Heart right ventricle (tissue), 16 donors: ENCODE measurements at places on chromosomes 1 and 21. TPM values are rescaled to one million over a fixed set of nuclear protein-coding genes. Genes with fewer than 3 reads are reported as not detected.

DNA sequence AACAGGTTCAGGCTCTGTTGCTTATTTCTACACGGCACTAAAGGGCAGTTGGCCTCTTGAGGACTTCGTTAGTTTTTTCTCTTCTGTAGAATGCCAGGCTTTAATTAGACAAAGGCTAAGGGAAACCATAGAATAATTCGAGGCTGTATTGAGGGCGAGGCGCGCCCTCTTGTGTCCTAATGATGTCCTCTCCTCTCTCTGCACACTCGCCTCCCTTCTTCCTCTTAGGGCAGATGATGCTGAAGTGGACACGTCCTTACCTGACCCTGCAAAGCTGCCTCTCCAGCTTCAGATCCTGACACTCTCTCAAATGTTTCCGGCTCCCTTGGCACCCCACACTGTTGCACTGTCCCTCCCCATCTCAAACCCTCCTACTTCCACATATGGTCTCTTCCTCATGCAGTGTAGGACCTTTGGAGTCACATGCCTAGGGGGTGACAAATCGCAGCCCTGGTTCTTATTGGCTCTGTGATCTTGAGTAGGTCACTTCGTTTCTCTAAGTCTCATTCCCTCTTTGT is 1.9 kb upstream of the ZSCAN20 start:
- no peaks in the 10 kb centered on the region for H3K27me3 ChIP-seq
- H3K36me3 ChIP-seq, result no peaks in the 10 kb centered on the region
- peaks cover 46% of the 10 kb centered on the region for H3K4me1 ChIP-seq
- peak; percentile 78 for DNase-seq

DNA sequence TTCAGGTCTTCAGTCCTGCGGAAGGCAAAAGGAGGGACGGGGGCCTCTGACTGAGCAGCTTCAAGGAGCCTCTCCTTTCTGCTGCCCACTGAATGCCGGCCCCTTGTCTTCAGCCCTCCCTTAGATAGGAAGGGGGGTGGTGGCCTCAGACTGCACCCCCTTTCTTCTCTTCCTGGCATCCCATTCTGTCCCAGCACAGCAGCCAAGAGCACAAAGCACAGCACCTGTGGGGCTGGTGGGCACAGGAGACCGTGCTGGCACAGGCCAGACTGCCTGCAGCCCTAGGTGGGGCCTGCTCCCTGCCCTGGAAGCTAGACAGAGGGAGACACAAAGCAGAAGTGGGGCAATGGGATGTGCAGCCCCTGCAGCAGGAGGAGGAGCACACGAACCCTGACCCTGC is 1.7 kb upstream of the PAQR6 start:
- H3K4me3 ChIP-seq, result no peak overlapping the region
- H3K27me3 ChIP-seq, result peaks cover 22% of the 10 kb centered on the region
- H3K36me3 ChIP-seq, result peaks cover 58% of the 10 kb centered on the region
- no peak for DNase-seq
- H3K4me1 ChIP-seq, result peaks cover 34% of the 10 kb centered on the region

The ALDH9A1 gene
- total RNA-seq, result 53.2 TPM

DNA sequence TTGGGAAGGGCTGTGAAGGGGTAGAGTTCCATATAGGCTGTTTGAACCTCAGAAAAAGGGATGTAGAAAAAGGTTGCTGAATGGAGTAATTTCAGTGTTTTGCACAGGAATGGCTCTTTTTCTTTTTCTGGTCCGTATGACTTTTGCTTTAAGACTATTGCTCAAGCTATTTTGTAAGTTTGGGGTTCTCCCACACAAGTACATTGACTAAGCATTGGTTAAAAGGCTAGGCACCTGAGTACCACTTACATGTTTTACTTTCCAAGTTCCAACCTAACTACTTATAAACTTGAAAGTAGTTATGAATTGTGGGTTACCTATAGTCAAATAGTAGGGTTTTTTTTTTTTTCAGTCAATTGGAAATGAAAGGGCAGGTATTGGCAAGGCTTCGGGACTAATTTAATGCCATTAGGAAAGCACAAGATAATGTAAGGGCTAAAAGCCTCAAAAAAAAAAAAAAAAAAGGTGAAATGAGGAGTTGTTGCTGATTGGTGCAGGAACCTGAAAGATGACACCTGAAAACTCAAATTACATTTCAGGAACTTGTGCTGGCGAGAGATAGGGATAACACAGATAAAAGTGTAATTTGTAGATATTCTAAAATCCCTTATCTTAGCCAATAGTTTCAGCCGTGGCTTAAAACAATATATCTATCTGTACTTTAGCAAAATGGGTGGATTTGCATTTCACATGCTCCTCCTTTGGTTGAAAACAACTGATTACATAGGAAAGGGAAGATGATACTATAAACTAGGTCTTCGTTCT is 209.5 kb downstream of the RPS6KC1 start:
- no peaks in the 10 kb centered on the region for H3K4me1 ChIP-seq
- no peak overlapping the region for H3K27ac ChIP-seq
- H3K27me3 ChIP-seq, result no peaks in the 10 kb centered on the region
- H3K36me3 ChIP-seq, result no peaks in the 10 kb centered on the region
- H3K4me3 ChIP-seq, result no peak overlapping the region
- DNase-seq, result no peak

- no peaks in the 10 kb centered on the region for H3K36me3 ChIP-seq
- no peak for DNase-seq
- H3K27me3 ChIP-seq, result no peaks in the 10 kb centered on the region
These were observed 14.0 kb downstream of the RAB4A start for GRCh38 chr1:229284887-229285286.

The UROD gene
- 74.0 TPM for total RNA-seq

GRCh38 chr1:115524236-115524635 is 117.5 kb upstream of the VANGL1 start:
- H3K27ac ChIP-seq, result no peak overlapping the region
- H3K4me3 ChIP-seq, result no peak overlapping the region
- no peak for DNase-seq
- H3K36me3 ChIP-seq, result no peaks in the 10 kb centered on the region

DNA sequence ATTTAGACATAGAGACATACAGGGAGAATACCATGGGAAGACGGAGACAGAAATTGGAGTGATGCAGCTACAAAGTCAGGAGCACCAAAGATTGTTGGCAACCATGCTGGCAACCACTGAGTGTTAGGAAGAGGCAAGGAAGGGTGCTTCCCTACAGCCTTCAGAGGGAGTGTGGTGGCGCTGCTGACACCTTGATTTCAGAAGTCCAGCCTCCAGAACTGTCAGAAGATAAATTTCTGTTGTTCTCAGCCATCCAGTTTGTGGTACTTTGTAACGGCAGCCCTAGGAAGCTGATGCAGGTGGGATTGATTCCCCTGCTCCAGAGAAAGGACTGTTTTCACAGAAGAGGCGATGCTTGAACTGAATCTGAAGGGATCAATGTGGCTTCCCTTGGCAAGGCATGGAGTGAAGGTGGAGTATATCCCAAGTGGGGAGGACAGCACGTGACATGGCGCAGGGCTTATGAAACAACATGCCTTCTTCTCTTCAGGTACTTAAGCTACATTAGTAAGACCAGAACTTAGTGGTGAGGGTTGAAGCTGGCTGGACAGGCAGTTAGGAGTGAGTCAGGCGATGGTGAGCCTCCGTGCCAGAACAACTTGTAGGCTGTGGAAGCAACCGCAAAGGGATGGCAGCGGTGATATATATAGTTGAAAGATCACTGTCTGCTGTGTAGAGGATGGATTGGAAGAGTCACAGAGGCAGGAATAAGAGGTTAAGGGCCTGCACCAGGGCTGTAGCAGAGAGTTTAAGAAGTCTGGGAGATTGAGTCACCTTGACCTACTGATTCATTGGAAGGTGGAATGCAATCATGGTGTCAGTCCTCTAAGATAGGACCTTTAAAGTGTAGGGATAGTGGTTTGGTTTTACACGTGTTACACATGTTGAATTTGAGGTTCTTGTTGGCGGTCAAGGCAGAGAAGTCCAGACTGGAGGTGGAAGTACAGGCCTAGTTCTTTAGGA is 2.1 kb downstream of the LEPR start:
- H3K36me3 ChIP-seq, result peaks cover 25% of the 10 kb centered on the region
- H3K4me3 ChIP-seq, result peak overlapping the region; percentile 83
- peak overlapping the region; percentile 99 for H3K27ac ChIP-seq
- no peaks in the 10 kb centered on the region for H3K27me3 ChIP-seq
- no peak for DNase-seq
- peaks cover 39% of the 10 kb centered on the region for H3K4me1 ChIP-seq

The HOOK1 gene
- 3.1 TPM for total RNA-seq

The TMEM52 gene
- total RNA-seq, result 3.1 TPM

- no peaks in the 10 kb centered on the region for H3K36me3 ChIP-seq
- no peaks in the 10 kb centered on the region for H3K27me3 ChIP-seq
These were observed 225.3 kb upstream of the B3GALT2 start for GRCh38 chr1:193411714-193412113.

The VANGL2 gene
- total RNA-seq, result 2.9 TPM

DNA sequence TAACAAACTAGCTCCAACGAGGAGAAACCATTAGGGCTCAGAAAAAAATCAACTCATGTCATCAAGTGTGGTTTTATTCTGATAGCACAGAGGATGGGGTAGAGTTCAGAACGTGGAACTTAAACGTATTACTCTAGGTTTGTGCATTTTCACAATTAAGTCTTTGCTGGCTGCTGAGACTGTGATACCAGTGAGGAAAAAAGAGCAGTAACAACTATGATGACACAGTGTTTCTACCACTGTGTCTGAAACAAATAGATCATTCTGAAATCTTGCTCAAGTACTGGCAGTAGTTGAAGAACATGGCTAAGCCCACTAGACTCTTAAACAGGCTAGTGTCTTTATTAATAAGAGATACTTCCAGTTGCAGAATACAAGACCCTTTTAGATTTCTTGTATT is 31.0 kb downstream of the NUCKS1 start:
- peaks cover 1% of the 10 kb centered on the region for H3K4me1 ChIP-seq
- H3K27me3 ChIP-seq, result no peaks in the 10 kb centered on the region
- H3K4me3 ChIP-seq, result no peak overlapping the region
- DNase-seq, result no peak
- H3K36me3 ChIP-seq, result peaks cover 100% of the 10 kb centered on the region

DNA sequence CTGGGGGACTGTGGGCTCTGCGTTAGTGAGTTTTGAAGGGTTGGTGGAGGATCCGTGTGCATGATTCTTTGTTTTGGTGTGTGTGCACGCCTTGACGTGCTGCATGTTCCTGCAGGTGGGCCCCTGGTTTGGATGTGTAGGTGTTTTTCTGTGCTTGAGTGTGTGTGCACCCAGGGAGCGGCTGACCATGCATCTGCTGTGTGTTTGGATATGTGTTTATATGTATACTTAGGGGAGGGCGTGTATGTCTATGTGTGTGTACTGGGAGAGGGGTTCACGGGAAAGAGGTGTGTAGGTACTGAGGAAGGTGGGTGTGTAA is 1.1 kb downstream of the VANGL2 start:
- H3K27me3 ChIP-seq, result no peaks in the 10 kb centered on the region
- H3K27ac ChIP-seq, result no peak overlapping the region
- peak overlapping the region; percentile 74 for H3K4me3 ChIP-seq
- H3K4me1 ChIP-seq, result peaks cover 14% of the 10 kb centered on the region

The PLA2G2D gene
- not detected for total RNA-seq

The KIF17 gene
- 2.7 TPM for total RNA-seq

DNA sequence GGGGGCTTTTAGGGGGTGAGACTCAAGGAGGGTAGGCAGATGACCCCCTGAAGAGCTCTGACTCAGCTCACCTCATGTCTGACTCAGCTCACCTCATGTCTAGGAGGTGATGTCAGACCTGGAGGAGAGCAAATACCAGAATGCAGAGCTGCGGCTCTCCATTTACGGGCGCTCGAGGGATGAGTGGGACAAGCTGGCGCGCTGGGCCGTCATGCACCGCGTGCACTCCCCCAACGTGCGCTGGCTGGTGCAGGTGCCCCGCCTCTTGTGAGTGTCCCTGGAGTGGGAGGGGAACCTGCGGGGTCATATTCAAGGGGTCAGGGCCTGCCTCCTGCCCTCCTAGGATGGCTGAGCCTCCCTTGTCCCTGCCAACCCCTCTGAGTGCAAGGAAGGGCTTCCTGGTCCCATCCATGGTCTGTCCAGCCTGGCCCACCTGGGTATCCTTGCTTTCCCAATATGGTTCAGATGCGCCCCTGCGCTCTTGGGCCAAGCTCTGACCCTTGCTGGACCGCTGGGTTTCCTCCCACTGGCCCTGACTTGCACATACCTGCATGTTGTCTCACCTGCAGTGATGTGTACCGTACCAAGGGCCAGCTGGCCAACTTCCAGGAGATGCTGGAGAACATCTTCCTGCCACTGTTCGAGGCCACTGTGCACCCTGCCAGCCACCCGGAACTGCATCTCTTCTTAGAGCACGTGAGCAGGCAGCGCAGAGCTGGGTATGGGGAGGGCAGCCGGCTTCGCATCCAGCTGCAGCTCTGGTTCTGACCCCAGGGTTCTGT is 9.1 kb downstream of the AMPD2 start:
- H3K36me3 ChIP-seq, result peaks cover 9% of the 10 kb centered on the region
- no peaks in the 10 kb centered on the region for H3K27me3 ChIP-seq
- H3K27ac ChIP-seq, result no peak overlapping the region
- no peak for DNase-seq
- H3K4me1 ChIP-seq, result peaks cover 32% of the 10 kb centered on the region

The RIIAD1 gene
- 5.8 TPM for total RNA-seq

The RXFP4 gene
- total RNA-seq, result not detected

The DENND2D gene
- 2.0 TPM for total RNA-seq

GRCh38 chr1:86169625-86170024 is 13.1 kb upstream of the COL24A1 start:
- no peaks in the 10 kb centered on the region for H3K27me3 ChIP-seq
- H3K27ac ChIP-seq, result no peak overlapping the region
- no peak for DNase-seq
- no peak overlapping the region for H3K4me3 ChIP-seq
- no peaks in the 10 kb centered on the region for H3K36me3 ChIP-seq
